Cerebellar nuclear complex (tissue), 1 donor: ENCODE measurements at places on chromosomes 4 and X.

DNA sequence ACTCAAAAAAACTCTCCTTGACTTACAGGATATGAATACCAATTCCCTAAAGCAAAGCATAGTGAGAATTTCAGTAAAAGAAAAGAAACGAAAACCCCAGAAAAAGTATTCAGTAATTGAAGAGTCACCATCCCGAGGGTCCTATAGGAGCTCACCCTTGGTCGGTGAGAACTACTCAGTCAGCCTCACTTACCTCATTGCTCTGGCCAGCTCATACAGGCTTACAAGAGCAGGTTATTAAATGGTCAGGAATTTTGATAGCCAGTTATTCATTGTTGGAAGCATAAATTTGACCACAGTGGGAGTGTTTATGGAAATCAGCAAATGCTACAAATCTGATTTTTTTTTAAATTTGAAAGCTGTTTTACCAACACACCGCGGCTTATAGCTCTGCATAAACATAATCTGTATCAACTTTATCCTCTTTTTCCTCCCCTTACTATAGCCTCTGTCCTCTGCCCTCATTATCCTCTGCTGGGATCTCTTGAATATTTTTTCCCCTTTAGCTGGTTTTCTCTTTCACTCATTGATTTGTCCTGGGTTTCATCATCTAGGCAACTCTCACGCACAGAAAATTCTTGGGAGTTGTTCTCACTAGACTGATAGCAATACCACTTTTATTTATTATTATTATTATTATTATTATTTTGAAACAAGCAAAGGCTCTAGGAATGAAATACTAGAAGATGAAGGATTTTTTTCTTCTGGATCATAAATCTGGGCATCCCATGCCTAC, 11.0 kb upstream of the CXCL2 start:
- DNase-seq: no peak

GRCh38 chr4:4901877-4902276, 42.4 kb downstream of the MSX1 start:
- DNase-seq: no peak

GRCh38 chr4:53161787-53162433, 204.0 kb downstream of the SCFD2 start:
- DNase-seq: no peak

DNA sequence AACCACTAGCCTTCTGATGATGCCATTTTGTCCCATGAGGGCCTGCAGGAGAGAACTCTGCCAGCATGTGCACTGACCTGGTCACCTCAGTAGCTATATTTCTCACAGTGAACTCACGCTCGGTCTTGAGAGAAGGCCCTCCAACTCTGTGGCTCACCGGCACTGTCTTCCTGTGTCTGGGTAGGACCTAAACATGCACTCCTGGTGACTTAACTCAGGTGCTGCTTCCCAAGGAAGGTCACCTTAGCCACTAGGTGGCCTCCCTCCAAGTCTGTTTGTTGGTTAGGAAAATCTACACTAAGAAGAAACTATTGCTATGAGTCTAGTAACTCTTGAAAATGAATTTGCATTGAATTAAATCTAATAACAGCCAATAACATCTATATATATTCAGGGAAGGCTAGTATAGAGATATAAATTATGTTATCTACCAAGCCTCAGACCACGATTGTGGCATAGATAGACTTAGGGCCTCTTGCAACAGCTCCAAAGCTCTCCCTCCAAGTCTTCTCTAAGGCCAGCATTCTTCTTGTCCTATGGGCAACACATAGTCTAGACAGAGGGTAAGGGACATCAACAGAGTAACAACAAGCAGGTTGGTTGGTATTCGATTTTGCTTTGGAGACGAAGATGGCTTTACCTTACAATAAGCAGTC, 24.7 kb downstream of the TLR10 start:
- no peak for DNase-seq

GRCh38 chrX:26822448-26822847, 606.5 kb downstream of the MAGEB5 start:
- no peak for DNase-seq

- no peak for DNase-seq
These were observed 45.5 kb downstream of the CCNG2 start for GRCh38 chr4:77202491-77202890.

GRCh38 chrX:74579597-74580198, 34.7 kb downstream of the RLIM start:
- no peak for DNase-seq

GRCh38 chr4:150863456-150863855, 151.6 kb downstream of the LRBA start:
- no peak for DNase-seq

- DNase-seq: no peak
These were observed 11.4 kb downstream of the PBDC1 start for GRCh38 chrX:76184276-76184675.

DNA sequence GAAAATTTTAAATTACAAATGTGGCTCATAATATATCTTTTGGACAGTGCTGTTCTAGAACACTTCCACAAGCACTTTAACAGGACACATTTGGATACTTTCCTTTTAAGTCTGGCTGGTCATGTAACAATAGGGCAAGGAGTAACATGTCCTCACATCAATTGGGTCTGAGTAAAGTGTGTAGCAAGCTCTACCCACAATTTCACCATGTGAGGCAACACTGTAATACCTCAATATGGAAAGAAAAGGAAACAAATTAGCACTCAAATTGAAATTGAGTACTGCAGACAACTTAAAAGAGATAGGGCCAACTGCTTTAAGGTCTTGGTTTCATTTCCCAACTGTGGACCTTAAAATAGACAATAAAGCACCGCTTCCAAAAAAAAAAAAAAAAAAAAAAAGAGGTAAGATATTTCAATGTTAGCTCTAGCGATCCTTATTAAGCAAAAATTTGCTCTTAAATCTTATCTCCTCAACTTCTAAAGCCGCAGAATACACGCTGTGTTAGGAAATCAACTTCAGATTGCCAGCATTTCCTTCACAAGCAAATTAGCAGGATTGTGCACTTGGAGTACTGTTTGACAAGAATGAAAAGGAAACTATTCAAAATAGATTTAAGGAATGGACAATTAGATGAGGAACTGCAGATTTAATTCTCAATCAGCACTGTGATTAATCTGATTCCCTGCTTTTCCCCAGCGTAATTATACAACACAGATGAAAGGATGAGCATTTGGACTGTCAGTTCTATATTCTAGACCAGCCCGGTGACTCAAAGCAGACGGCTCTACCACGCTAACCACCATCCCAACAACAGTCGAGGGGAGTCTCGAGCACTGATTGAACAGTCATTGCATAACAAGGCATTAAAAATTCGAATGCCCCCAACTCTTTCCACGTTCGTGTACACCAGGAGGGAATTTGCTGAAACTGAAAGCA, 1.6 kb downstream of the CASK start:
- DNase-seq: no peak

GRCh38 chr4:95552942-95553550, 4.3 kb upstream of the UNC5C start:
- DNase-seq: no peak

DNA sequence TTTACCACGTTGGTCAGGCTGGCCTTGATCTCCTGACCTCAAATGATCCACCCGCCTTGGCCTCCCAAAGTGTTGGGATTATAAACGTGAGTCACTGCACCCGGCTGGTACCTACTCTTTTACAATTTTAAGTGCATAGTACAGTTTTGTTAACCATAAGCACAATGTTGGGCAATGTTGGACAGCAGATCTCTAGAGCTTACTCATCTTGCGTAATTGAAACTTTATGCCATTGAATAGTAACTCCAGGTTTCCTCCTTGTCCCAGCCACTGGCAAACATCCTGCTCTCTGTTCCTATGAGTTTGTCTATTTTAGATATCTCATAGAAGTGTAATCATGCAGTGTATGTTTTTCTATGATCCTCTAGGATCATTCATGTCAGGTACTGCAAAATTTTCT, 9.3 kb upstream of the CPE start:
- no peak for DNase-seq

DNA sequence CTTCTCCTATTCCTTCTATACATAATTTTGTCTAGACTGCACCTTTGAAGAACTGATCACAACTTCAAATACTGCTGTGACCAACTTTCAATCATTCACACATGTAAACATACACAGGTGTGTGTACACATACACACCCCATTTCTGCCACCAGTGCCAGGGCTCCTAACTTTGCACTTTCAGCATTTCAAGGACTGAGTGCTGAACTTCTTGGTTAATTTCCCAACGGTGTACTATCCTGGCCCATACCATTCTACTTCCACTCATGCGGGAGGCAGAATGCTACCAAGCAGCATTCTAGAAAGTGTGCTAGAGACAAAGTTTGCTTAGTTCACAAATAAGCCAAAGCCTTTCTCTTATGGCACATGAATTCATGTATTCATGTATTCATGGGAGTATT, 51.2 kb downstream of the RPGR start:
- DNase-seq: no peak

DNA sequence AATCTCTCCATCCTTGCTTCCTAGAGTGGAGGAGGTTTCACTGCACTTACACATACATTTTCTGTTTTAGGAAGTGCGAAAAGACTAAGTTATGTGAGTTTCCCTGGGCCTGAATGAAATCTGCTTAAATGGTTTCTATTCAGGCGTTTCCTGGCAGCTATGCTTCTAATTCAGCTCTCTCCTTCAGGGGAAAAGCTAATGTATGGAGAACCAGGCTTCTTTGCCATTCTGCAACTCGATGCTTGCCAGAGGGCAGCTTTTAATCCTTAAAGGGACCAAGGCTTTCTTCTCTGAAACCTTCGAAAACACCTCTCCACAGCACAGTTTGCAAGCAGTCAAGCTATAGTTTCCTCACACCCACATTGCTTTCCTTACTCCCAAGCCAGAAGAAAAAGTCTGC, 89.5 kb upstream of the ARX start:
- no peak for DNase-seq

DNA sequence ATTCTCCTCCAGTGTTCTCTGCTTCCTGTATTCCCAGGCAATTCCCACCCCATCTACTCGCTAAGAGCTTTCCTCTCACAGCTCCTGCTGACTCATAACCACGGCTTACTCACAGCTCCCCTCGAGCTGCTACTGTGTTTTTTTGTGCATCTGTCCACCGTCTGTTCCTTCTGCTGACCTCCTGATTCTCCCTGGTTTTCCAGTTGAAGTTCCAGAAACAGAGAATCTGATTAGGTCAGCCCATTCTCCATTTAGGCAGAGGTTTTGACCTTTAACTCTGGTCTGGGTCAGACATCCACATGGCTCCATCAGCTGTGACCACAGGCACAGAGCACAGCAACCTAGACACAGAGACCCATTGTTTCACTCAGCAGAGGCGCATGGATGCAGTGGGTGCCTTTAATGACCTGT, 5.5 kb upstream of the SMIM20 start:
- no peak for DNase-seq

- DNase-seq: no peak
These were observed 21.9 kb downstream of the APOO start for GRCh38 chrX:23885803-23886202.
